ENCODE measurements at places on chromosomes 3 and 15. TPM values are rescaled to one million over a fixed set of nuclear protein-coding genes. Genes with fewer than 3 reads are reported as not detected.

DNA sequence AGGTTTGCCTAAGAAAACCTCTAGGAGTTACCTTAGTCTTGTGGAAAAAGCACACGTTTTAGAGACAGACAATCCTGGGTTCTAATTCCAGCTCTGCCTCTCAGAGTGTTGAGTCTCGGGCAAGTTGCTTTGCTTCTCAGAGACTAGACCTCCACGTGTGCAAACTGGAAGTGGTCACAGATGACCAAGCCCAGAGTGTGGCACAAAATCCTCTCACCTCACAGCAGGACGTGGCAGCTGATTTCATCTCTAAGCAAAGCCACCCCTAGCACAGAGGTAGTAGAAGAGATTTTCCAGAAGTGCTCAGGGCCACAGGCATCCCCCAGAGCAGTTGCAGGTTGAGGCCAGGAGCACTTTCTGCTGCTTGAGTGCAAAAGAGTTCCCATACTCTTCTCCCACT lies 79.2 kb downstream of the CD47 start:
- ATAC-seq = no peak

DNA sequence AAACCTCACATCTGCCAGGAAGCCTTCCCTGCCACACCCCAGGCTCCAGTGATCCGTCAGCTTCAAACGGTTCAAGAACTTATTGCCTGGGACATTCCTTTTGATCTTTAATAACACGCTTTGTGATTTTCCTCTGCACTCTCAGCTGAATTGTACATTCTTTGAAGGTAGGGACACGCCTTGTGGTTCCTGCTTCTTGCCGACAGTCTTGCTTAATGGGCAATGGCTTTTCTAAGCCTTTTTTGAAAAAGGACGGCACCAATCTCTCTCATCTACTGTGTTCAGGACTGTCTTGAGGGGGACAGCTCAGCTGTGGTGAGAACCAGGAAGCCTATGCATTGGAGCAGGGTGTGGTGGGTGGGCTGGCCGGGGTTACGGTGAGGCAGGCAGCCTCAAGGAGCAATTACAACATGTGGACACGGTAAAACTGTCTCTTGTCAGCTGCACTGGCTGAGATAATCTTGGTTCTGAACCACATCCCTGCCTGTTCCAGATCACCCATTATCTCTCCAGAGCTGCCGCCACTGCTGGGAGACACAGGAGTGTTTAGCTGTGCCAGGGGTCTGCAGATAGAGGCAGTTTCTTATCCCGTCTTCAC lies 46.0 kb upstream of the GLCE start:
- no peak for ATAC-seq

GRCh38 chr3:3110749-3111361 lies 681 bp upstream of the IL5RA start:
- no peak for ATAC-seq

DNA sequence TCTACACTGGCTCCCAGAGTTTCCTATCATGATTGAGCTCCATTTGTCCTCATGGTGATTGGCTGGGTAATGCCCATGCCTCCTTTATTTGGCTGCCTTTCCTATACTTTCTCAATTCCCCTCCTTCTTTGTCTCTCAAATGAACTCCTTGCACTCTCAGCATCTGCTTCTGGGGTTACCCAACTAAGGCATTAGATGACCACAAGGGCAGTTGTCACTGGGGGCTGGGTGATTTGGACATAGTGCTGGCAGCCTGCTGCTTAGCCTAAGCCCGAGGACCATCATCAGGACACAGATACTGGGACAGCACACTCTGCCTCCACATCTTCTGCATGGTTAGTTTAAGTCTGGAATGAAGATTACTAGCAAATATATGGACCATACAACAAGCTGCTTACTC lies 49.2 kb upstream of the LRRFIP2 start:
- ATAC-seq = no peak

The GMPS gene
- total RNA-seq = 113 TPM

The SPSB4 gene
- total RNA-seq = not detected

The RHCG gene
- not detected for total RNA-seq

The IFT57 gene
- total RNA-seq = 18.3 TPM
